ENCODE measurements at places on chromosomes 13 and 19. TPM values are rescaled to one million over a fixed set of nuclear protein-coding genes. Genes with fewer than 3 reads are reported as not detected.

DNA sequence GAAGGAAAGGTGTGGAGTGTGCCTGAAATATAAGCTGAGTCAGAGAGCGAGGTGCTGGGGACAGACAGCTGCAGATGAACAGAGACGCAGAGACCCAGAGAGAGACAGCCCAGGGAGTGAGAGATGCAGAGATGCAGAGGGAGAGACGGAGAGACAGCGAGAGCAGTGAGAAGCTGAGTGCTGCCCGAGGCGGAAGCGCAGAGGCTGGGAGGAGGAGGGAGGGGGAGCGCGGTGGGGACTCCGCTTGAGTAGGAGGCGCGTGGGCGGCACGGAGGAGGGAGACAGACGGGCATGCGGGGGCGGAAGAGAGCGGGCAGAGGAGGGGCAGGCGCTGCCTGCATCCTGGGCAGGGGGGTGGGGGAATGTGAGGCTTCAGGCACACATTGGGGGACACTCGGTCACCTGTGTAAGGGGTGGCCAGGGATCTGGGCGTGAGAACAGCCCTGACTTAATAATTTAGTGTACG lies 25.7 kb downstream of the SLC8A2 start:
- DNase-seq = peak; percentile 62

GRCh38 chr19:7850000-7850813 lies 20.2 kb downstream of the EVI5L start:
- DNase-seq = no peak

DNA sequence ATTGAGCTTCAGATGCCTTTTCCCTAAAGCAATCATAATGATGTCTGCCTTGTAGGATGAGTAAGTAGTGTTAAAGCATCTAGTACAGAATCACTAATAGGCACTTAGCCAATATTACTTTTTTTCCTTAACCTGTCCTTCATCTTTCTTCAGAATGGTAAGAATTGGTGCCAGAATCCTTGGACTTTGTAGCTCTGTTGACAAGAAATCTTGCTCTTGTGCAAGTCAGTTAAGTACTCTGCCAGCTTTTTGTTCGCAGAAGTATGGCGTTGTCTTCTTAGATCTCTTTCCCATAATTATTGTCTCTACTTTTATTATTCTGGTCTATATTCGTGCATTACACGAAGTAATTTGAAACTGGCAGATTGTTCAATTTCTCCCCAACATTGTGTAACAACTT lies 554.5 kb downstream of the PCDH9 start:
- no peak for DNase-seq

DNA sequence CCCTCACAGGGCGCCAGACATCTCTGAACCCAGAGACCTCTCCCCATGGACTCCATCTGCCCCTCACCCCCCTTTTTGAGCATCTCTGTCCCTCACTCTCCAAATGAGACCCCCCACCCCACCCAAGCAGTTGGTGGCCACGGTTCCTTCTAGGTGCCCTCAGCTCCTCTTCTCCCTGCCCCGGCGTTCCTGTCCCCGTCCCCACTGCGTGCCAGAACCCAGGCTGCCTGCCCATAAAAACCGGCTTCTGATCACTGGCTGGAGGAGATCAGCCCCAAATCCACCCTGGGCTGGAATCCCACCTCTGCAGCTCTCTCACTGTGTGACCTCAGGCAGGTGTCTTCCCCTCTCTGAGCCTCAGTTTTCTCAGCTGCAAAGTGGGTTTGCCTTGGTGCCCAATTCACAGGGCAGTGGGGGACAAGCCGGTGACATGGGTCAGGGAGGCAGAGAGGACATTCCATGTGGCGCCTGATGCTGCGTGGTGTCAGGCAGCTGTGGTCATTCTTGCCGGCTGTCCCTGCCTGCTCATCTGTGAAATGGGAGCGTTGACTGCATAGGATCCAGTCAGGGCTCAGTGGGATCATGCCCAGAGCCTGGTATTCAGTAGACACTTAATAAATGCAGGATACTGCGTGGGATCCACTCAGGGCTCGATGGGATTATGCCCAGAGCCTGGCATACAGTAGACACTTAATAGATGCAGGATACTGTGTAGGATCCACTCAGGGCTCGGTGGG lies 25.5 kb downstream of the SMIM24 start:
- no peak for DNase-seq

GRCh38 chr19:29429021-29429420 lies 96.8 kb upstream of the VSTM2B start:
- DNase-seq = no peak

GRCh38 chr19:31913103-31913661 lies 432.2 kb upstream of the ZNF507 start:
- DNase-seq = no peak

DNA sequence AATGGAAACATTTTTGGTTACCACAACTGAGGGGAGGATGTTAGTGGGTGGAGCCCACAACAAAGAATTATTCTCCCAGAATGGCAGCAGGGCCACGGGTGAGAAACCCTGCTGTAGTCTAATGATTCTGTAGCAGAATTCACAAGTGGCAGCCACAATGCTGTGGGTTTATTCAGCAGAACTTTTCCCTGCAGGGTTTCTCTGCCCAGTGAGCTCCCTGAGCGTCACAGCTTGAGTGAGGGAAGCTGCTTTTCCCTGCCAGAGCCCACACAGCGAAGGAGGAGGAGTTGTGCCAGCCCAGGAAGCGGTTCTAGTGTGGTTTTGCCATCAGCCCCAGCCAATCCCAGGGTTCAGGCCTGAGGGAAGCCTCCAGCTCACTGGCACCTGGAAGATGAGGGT lies 4.4 kb downstream of the ATP12A start:
- no peak for DNase-seq

- DNase-seq = no peak
Measured at GRCh38 chr19:15318241-15318691, 14.1 kb downstream of the BRD4 start.

DNA sequence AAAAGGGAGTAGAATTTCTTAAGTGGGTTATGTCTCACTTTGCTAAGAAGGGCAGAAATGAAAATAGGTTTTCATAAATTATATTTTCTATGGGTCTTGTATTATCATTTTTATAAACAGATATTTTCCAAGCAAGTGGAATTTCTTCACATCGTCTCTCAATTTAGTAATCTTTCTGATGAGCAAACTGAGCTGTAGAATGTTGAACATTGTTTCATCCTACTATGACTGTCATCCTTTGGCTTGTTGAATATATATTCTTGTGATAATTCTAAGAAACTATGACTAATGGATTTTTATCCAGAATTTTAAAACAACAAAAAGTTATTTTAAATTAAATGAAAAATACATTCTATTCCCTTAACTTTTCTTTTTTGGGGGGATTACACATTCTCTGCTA lies 313.8 kb downstream of the ENOX1 start:
- DNase-seq = no peak

DNA sequence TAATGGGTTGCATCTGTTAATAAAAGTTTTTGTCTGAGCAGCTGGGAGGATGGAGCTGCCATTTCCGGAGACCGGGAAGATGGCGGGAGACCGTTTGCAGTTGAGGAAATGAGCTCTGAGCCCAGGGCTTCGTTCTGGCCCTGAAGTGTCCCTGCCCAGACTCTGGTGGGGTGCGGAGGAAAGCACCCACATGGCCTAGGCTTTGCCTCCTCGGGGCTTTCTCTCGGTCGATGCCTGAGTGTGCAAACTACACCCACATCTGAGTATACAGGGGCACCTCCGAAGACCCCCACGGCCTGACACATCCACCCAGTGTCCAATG lies 15.6 kb upstream of the NANOS3 start:
- no peak for DNase-seq

- DNase-seq = no peak
Measured at GRCh38 chr19:51816711-51817110, 21.8 kb downstream of the FPR3 start.

DNA sequence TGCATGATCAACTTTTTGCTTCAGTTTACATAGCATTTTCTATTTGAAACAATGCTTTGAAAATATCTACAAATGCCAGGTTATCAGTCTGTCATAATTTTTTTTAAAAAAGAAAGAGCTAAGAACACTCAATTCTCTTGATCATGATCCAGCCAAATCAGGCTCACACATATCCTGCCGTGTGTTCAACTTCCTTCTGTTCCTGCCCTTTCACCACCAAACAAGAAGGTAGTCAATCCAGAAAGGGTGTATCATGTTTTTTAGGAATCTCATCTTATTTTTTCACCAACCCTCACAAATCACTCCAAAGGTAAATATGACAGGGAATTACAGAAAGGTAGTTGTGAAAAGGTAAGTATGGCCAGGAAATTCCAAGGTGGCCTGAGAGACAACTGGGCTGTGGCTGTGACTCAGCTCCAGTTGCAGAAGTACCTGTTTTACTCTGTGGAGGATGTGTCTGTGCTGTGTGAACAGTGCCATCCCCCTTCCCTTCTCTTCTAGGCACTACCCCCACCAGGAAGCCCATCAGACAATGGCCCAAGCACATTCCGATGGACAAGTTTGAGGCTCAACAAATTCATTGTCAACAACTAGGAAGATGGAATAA lies 138.8 kb upstream of the GJB6 start:
- DNase-seq = no peak

Gene RGL3
- 55.8 TPM for total RNA-seq

Gene ZNF99
- 0.06 TPM for total RNA-seq

Gene RYR1
- total RNA-seq = 9.2 TPM

Gene GJA3
- total RNA-seq = not detected

Gene PABPC3
- 0.18 TPM for total RNA-seq

Gene CYP2A7
- total RNA-seq = 0.68 TPM

Gene POLRMT
- 42.5 TPM for total RNA-seq

Gene CRLF1
- total RNA-seq = 19.9 TPM

Gene ZNF208
- total RNA-seq = 6.4 TPM

Gene TEX26
- 0.27 TPM for total RNA-seq

Gene ZNF837
- 1.2 TPM for total RNA-seq

Gene COG3
- 21.9 TPM for total RNA-seq
